SHP77 treated with DMSO at 0.1 percent for 48 hours (cell line): ENCODE measurements at places on chromosomes 1 and 21.

- DNase-seq = no peak
These were observed 898 bp upstream of the TMEM200B start for GRCh38 chr1:29124366-29125236.

DNA sequence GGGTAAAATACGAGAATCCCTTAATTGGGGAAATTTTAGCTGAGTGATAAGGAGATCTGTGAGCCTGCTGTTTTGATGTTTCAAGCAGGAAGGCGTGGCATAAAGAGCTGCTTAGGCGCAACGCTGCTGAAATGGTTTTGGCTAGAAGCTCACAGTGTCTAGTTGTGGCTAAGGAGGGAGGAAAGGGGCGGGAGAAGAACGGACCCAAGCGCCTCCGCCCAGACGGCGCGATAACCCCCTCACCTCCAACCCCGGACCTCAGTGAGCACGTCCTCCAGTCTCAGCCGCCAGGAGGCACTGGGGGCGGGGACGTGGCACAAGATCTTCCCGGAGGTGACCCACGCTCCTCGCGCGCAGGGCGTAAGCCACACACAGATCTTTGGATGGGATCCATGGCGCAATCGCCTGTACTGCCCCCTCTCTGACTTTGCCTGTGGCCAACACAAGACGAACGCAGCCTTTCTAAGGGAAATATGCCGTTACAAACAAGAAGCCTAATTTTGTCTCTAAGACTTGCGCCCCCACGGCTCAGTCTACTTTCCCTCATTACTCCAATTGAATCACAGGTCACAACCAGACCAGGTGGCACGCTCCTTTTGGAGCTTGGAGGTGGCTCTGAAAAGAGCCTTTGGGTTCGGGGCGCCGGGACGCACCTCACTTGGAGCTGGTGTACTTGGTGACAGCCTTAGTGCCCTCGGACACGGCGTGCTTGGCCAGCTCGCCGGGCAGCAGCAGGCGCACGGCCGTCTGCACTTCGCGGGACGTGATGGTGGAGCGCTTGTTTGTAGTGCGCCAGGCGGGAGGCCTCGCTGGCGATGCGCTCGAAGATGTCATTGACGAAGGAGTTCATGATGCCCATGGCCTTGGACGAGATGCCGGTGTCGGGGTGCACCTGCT, 23.4 kb upstream of the RNF187 start:
- no peak for DNase-seq

- no peak for DNase-seq
These were observed 459.3 kb downstream of the PLPP3 start for GRCh38 chr1:56120021-56120420.

GRCh38 chr21:31901315-31901714, 28.5 kb downstream of the HUNK start:
- DNase-seq = no peak

GRCh38 chr1:156608036-156608674, 6.9 kb upstream of the GPATCH4 start:
- DNase-seq = peak; percentile 96

DNA sequence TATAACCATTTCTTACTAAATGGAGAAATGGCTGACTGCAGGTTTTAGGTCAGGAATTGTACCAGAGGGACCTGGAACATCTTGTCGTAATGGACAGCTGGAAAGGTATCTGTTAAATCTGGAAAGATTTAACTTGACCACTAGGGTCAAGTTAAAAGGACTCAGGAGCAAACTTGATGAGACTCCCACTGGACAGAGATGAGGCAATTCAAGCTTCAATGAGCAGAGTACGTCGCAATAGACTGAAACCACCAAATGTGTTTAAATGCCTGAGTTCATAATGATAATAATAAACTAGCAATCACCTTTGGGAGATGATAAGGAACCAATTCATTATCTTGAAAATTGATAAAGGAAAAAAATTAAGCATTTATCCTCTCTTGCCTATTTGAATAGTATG, 8.7 kb downstream of the IFNLR1 start:
- no peak for DNase-seq

GRCh38 chr1:1529936-1530335, 10.5 kb downstream of the TMEM240 start:
- DNase-seq = no peak

GRCh38 chr1:2554621-2555387, 1.4 kb upstream of the TNFRSF14 start:
- DNase-seq = no peak

DNA sequence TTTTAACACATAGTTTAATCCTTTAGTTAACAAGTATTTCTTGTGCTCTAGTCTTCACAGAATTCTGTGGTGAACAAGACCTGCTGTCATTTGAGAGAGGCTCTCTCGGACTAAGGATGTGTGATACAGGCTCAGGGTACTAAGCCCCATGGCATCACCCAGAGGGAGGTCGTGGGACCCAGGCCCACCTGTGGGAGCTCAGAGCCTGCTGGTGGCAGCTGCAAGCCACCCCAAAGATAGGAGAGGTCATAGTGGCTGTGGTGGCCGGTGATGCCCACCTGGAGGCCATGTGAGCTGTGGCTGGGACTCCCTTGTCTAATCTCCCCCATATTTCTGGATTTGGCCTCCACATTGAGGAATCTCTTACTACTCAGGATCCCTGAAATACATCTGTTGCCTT, 22.0 kb downstream of the NENF start:
- DNase-seq = no peak

GRCh38 chr1:117670976-117671780, 65.3 kb downstream of the TENT5C start:
- no peak for DNase-seq

- DNase-seq = peak; percentile 56
These were observed 34.5 kb upstream of the LBR start for GRCh38 chr1:225462429-225462713.

DNA sequence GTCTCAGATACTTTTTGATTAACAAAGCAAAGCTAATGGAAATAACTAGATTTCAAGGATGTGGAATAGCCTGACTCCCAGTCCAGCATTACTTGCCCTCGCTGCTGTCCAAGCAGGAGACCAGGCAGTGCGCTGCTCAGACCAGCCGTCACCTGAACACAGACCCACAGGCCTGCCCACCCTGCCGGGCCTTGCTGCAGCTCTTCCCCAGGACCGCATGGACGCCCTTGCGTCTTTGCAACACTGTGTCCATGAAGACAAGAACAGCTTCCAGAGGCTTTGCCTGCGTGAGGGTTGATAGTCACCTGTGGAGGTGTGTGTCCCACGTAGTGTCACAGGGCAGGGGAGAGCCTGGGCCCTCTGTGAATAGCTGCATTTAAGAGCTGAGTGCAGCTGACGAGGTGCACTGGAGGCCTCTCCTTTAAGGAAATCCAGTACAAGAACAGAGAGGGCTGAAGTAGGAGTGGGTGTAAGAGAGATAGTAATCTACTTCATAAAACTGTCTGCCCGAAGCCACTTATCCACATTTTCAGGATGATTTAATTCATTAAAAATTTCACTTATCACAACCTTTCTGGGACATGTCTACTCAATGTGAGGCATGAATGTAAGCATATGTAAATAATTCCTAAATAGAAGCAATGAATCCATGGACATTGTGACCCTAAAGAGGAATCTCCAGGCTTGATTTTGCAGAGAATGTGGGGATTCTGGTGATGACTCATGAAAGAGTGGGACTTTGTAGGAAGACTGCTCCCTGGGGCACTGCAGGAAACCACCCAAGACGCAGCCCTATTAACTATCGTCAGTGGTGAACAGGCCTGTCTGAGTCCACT, 176.2 kb upstream of the RAB4A start:
- no peak for DNase-seq

DNA sequence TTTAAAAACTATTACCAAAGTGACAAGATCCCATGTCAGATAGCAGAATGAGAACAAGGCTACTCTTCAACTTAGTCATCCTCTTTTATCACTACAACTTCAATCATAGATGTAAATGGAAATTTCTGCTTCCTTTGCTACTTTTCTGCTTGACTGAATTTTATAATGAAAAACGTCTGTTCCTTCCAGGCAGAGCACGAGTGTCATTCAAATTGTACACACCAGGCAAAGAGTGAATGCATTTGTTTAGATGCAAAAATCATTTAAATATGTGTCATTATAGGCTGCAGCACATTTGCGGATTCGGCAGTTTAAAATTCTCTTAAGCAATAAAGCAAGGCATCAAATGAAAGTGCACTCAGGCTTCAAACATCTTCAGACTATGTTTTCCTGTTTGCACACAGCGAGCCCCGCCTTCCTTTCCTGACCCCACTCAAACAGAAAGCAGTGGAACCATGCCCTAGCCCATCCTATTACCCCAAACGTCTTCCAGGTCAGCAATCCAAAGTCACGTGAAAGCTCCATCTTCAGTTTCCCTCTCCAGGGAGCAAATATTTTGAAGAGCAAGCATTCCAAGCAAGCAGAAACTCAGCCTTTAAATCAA, 99.6 kb downstream of the APP start:
- no peak for DNase-seq

- DNase-seq = no peak
These were observed 656 bp downstream of the SH2D2A start for GRCh38 chr1:156815961-156816422.

DNA sequence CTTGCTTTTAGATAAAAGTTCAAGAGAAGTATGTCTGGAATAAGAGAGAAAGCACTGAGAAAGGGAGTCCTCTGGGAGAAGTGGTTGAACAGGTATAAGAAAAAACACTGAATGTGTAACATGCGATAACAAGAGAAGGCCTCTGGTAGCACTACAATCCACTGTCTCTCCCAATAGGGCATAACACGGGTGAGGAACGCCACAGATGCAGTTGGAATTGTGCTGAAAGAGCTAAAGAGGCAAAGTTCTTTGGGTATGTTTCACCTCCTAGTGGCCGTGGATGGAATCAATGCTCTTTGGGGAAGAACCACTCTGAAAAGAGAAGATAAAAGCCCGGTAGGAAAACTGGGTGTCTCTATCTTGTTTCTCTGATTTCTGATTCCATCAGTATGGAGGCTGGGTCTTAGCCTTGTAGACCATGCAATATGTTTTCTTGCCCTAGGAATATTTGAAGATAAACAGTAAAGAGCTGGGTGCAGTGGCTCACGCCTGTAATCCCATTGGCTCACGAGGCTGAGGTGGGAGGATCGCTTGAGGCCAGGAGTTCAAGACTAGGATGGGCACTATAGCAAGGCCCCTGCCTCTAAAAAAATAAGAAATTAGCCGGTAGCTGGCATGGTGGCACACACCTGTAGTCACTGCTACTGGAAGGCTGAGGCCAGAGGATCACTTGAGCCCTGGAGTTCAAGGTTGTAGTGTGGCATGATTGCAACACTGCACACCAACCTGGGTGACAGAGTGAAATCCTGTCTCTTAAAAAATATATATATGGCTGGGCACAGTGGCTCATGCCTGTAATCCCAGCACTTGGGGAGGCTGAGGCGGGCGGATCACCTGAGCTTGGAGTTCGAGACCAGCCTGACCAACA, 40.4 kb downstream of the DAP3 start:
- DNase-seq = peak; percentile 48

- no peak for DNase-seq
These were observed 31.9 kb downstream of the KCNC4 start for GRCh38 chr1:110242062-110242461.

GRCh38 chr1:182092336-182092735, 30.8 kb upstream of the ZNF648 start:
- no peak for DNase-seq

DNA sequence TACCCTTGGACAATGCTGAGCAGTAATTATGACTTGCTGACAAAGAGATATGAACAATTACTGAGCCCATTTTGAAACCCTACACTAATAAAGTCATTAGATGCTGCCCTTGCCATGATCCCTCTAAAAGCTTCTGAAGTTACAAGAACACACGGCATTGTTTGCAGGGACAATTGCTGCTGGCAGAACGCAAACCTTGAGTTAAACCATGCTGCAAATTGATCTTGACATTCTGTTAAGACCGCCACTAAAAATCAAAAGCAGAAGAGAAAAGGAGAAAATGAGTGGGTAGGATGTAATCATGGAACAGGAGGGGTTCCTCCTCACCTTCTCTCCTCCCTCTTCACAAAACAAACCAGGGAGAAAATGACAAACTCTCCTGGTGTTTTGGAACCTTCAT, 136.2 kb upstream of the DMRTA2 start:
- no peak for DNase-seq

GRCh38 chr1:185601189-185601588, 133.0 kb upstream of the HMCN1 start:
- no peak for DNase-seq

GRCh38 chr1:32339363-32339978, 3.4 kb upstream of the MARCKSL1 start:
- DNase-seq = no peak

DNA sequence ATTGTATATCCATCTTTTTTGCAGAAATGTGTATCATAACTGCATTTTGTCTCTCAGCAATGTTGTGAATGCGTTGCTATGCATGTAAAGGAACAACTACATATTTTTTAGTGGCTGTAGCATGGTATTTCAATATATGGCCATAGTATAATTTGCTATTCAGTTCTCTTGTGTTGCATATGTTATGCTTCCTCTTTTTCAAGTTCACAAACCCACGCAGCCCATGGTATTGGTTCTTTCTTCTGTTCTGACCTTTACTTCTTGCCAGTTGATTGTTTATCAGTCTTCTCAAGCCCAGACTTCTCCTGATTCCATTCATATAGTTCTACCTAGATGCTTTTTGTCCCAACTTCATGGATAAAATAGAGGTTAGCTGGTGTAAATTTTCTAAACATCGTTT, 6.1 kb downstream of the SLC22A15 start:
- DNase-seq = no peak

DNA sequence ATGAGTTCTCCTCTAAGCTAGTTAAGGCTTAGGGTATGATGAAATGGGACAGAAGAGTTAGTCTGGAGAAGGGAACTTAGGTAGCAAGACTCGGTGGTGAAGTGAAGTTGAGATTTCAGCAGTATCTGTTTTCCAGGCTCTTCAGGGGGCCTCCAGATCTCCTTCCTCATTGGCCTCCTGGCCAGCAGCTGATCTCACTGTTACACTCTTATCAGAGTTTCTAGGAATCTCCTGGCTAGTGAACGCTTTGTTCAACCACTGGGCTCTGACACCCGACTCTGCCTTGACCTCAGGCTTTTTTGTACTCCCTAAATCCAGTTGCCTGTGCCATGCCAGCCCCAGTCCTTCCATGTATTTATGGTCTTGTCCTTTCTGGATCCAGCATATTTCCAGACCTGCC, 311.0 kb downstream of the ASTN1 start:
- no peak for DNase-seq

GRCh38 chr1:181396171-181396670, 87.1 kb upstream of the CACNA1E start:
- DNase-seq = no peak

- DNase-seq = no peak
These were observed 202.7 kb downstream of the BACH1 start for GRCh38 chr21:29501451-29501850.

- no peak for DNase-seq
These were observed 62.1 kb downstream of the PCNT start for GRCh38 chr21:46385846-46386733.

- no peak for DNase-seq
These were observed 61.1 kb downstream of the FMN2 start for GRCh38 chr1:240152611-240153297.

- DNase-seq = no peak
These were observed 188.2 kb upstream of the PLXNA2 start for GRCh38 chr1:208432346-208432745.

- no peak for DNase-seq
These were observed 108.4 kb downstream of the ROR1 start for GRCh38 chr1:63882048-63882704.

GRCh38 chr1:226082959-226083301, 20.4 kb downstream of the H3-3A start:
- DNase-seq = peak; percentile 34

- DNase-seq = no peak
These were observed 21.3 kb downstream of the SLC9C2 start for GRCh38 chr1:173581383-173582079.
